Purkinje cell (primary cell): ENCODE measurements at places on chromosomes 11 and 22. TPM values are rescaled to one million over a fixed set of nuclear protein-coding genes. Genes with fewer than 3 reads are reported as not detected.

The OR51E2 gene
- not detected in 2 replicates for polyA plus RNA-seq

The FGF4 gene
- polyA plus RNA-seq, result not detected in 2 replicates

The C1QTNF5 gene
- not detected in 2 replicates for polyA plus RNA-seq

The OR8D1 gene
- not detected in 2 replicates for polyA plus RNA-seq

The TCF20 gene
- polyA plus RNA-seq, result 3.1 and 4.0 TPM in 2 replicates

The APOA5 gene
- not detected in 2 replicates for polyA plus RNA-seq

The PANX3 gene
- not detected in 2 replicates for polyA plus RNA-seq

The LARGE2 gene
- not detected in 2 replicates for polyA plus RNA-seq

The TYMP gene
- not detected in 2 replicates for polyA plus RNA-seq

The CXCR5 gene
- polyA plus RNA-seq, result 0.42 TPM in 1 of 2 replicates, not detected in the other

The CEP126 gene
- polyA plus RNA-seq, result 54.7 and 71.5 TPM in 2 replicates

The BTG4 gene
- not detected in 2 replicates for polyA plus RNA-seq

The CELSR1 gene
- 0.07 and 0.13 TPM in 2 replicates for polyA plus RNA-seq

The OR2D2 gene
- not detected in 2 replicates for polyA plus RNA-seq
